ENCODE measurements at places on chromosomes 2 and 18. TPM values are rescaled to one million over a fixed set of nuclear protein-coding genes. Genes with fewer than 3 reads are reported as not detected.
A peak's percentile ranks its signal among the peaks of the same experiment; 100 is the strongest.

DNA sequence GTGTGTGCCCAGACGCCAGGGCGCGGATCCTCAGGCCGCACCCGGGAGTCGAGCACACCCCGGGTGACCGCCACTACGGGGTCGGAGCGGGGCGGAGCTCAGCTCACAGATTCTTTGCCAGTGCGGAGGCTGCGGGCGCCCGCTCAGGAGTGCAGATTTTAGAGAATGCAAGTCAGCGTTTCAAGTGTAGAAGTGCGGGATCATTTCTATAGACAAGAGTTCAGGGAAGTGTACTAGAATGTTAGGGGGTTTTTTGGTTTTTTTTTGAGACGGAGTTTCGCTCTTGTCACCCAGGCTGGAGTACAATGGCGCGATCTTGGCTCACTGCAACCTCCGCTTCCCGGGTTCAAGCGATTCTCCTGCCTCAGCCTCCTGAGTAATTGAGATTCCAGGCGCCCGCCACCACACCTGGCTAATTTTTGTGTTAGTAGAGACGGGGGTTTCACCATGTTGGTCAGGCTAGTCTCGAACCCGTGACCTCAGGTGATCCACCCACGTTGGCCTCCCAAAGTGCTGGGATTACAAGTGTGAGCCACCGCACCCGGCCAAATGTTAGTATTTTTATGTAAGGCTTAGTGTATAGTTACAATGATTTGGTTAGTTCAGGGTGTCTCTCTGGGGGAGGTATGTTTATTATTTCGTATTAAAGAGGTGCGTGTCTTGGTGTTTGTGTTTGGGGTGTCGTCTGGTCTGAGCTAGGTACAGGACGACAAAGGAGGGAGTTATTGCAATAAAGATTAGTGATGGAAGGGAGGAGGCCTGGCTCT lies 619 bp upstream of the FAM168B start:
- DNase-seq = no peak

DNA sequence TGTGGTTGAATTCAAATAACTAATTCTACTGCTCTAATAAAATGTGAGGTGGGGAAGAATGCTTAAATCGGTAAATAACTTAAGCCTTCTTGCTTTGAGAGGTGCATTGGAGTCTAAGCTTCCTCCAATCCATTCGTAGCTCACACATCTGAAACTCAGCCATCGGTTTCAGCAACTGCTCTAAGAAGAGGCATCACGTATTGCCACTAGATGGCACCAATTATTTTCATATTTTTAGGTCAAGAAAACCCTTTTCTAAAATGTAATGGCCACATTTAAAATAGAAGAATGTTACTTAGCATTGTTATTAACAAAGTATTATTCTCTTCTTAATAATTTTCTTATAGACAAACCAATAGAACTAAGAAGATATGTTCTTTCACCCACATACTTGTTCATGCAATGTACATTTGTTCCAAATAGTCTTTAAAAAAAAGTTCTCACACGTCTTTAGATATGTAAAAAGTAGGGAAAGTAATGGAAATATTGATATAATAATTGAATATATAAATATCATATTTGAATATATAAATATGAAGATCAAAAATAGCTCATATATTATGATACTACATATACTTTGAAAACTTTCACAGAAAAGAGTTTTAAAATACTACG lies 229.8 kb downstream of the CCDC178 start:
- no peak for DNase-seq

- no peak for DNase-seq
These were observed 1.5 kb downstream of the TTC32 start for GRCh38 chr2:19899985-19900930.

DNA sequence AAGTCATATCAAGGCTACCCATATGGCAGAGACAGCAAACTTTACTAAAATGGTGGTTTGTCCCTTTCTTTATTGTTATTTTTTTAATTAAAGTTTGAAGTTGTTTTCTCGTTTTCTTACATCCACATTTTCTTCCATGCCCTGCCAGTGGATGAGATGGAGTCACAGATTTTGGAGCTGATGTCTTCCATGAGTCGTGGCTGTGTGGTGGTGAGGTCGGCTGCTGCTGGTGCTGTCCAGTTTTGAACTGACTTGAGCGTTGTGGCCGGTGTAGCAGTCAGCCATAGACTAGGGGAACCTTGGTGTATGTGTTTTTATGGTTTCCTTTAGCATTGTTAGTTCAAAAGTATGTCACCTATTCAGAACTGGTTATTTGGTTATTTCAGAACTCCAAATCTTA lies 182.8 kb downstream of the SH3RF3 start:
- DNase-seq = no peak

DNA sequence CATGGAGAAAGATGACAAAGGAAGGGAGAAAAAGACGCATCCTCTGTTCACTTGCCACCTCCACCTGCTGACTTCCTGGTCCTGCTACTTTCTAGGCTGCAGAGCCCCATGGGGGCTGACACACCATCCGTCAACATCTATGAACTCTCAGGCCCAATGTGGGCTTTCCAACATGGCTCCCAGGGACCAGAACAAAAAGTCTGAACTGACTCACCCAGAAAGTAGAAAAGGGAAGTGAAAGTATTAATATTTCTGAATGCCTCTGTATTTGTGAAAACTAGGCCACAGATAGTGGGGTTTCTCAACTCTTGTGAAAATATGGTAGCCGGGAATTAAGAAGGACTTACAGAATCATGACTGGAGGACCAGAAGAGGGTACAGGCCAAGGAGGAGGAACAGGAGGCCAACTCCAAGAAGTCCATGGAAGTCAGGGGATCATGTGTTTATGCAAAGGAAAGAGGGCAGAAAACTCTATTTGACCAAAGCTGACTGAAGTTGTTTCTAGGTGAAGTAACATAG lies 123.1 kb upstream of the CAB39 start:
- DNase-seq = no peak

DNA sequence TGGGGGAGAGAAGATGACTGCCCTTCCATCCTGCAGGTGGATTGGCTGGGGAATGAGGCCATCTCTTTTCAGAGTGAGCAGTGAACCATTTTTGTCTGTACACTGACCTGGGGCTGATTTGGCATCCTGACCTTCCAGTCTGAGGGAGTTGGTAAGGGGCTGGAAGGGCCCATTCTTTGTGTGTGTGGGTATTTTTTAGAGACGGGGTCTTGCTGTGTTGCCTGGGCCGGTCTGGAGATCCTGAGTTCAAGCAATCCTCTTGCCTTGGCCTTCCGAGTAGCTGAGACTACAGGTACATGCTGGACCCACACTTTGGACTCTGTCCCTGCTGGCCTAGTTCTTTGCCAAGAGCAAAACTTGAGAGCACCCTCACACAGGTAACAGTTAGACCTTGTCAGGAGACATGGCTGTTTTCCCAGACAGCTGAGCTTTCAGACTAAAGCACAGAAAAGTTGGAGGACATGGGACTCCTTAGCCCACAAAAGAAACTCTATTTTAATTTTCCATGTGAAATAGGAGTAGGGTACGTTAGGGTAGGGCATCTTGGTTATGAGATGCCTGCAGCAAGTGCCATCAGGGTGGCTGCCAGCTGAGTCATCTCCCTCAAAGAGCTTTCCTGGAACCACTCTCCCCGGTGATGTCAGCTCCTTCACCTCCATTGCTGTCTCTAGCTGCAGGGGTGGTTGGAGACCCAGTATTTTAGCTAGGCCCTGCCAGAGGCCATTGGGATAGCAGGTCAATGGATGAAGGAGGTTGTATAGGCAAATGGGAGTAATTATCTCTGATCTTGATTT lies 60.7 kb downstream of the DGKD start:
- DNase-seq = no peak

- DNase-seq = no peak
These were observed 562.8 kb downstream of the TNS1 start for GRCh38 chr2:217440000-217440399.

DNA sequence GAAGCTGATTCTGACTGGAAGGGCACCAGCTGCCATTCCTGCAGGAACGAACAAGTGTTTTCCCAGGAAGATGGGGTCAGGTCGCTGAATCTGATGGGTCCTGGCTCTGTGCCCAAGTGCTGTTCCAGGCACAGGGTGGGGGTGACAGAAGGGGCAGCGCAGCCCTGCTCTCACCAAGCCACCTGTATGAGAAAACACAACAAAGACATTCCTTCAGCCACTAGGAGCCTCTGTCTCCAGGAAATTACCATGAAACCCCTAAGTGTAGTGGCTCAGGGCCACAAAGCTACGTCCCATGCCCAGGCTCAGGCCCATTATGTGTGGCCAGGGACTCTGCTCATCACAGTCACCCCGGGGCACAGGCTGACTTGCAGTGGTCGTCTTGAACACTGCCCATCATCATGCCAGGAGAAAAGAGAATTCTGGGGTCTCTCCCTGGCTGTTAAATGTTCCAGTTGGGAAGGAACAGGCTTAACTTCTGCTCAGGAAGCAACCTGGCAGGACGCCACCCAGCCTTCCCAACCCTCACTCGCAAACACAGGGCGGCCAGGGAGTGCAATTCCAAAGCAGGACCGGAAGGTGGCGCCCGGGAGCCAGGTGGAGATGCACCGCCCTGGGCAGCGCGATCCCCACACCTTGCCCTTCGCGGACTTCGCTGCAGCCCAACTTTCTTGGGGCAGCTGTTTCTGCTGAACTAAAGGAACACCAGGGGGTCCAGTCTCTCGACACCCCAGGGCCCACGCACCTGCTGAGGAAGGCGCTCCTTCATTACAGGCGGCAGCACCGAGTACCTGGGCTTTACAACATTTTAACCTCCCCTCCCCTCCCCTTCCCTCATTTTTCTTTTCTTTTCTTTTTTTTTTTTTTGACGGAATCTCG lies 11.0 kb upstream of the SFTPB start:
- DNase-seq = peak; percentile 71

- DNase-seq = no peak
These were observed 18.8 kb downstream of the SPRED2 start for GRCh38 chr2:65413610-65414009.

GRCh38 chr2:213500881-213501280 lies 216.6 kb downstream of the SPAG16 start:
- DNase-seq = no peak

DNA sequence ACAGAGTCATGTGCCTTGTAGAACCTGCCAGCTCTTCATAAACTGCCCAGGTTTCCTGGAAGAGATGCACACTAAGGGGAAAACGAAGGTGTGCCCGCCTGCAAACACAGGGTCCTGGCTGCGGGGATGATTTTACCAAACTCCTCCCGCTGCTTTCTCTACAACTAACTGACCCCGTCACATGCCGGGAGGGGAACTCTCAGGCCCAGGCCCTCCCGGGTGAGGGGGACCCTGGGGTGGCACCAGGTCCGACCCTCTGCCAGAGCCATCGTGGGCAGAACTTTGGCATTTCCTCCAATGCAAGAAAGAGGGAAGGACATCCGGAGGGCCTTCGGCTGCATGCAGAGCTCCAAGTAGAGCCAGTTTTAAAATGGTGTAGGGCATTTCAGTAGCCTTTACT lies 28.6 kb downstream of the CAPN13 start:
- no peak for DNase-seq

- no peak for DNase-seq
These were observed 964.7 kb upstream of the ZEB2 start for GRCh38 chr2:145484448-145485097.

GRCh38 chr2:54624591-54625071 lies 98.8 kb upstream of the EML6 start:
- DNase-seq = no peak

DNA sequence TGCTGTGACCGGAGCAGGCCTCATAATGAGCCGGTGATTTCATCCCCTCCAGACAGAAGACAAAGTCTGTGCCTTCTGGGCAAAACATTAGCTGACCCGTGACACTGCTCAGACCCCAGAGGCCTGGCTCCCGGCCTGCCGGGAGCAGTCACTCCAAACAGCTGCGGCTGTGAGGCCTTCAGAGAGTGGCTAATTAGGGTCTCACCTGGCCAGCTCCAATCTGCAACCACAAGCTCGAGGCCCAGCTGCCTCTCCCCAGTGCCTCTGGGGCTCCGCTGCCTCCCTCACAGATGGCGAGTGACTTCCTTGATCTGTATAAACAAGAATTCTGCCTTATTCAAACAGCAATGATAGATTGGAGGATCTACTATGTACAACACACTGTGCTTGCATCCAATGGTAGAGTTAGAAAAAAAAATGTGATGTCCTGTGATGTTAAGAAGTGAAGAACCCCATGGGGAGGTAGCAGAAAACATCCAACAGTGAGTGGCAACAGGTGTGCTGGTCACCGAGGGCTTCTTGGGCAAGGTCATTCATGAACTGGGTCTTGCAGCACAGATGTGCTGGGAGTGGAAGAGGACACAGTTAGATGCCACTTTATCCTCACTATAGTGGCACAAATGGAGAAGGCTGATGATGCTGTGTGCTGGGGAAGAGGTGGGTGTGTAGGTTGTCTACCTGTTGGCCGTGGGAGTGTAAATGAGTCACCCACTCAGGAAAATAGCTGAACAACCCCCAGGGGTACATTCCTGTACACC lies 98.2 kb upstream of the ASAP2 start:
- no peak for DNase-seq

GRCh38 chr2:96408616-96409015 lies 73.0 kb downstream of the NCAPH start:
- no peak for DNase-seq

DNA sequence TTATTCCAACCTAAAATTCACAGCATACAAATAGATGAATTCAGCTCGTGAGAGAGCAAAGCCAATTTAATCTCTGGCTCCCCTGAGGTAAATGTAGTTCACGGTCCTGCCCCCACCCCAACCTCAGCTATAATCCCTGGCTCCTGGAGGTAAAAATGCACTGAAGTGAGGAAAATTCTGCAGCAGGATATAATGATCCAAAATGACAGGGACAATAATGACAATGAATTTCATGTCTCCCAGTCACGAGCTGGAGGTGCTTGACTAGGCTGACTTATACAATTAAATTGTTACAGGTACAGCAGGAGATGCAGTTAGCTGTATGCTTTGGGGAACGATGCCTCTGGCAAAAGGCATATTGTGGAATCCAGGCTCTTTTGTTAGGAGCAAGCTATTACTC lies 82.0 kb downstream of the GPD2 start:
- DNase-seq = no peak

DNA sequence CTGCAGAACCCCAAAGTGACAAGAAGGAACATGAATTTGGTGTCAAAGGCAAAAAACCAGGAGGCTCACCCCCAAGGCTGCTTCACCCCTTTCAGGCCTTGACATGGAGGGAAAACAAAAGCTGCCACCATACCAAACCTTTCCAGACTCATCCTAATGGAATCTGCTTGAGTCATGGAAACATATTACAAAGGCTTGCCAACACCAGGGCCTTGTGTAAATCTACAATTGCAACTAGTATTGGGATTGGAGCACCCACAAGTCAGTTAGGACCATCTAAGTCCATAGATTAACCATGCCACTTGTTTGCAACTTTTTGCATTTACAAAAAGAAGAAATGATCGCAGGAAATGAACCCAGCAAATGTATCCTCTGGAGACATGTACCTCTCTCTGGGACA lies 297.6 kb downstream of the CDCA7 start:
- DNase-seq = no peak

- no peak for DNase-seq
These were observed 61.9 kb downstream of the ASAP2 start for GRCh38 chr2:9268301-9269080.

Gene ALK
- polyA plus RNA-seq = not detected

Gene ARPC2
- 728 TPM for polyA plus RNA-seq

Gene HOXD13
- not detected for polyA plus RNA-seq

Gene C2orf15
- 6.1 TPM for polyA plus RNA-seq

Gene MAP4K3
- polyA plus RNA-seq = 2.4 TPM

Gene SCN7A
- polyA plus RNA-seq = not detected

Gene IL1R2
- polyA plus RNA-seq = not detected

Gene LCLAT1
- 12.4 TPM for polyA plus RNA-seq

Gene KCNK3
- not detected for polyA plus RNA-seq

Gene RAB11FIP5
- 7.0 TPM for polyA plus RNA-seq

Gene ORMDL1
- 71.3 TPM for polyA plus RNA-seq

Gene LOXHD1
- not detected for polyA plus RNA-seq

Gene SLC38A11
- polyA plus RNA-seq = not detected

All from naive thymus-derived CD8-positive, alpha-beta T cell (primary cell).